ENCODE measurements at places on chromosomes 7 and 10.

GRCh38 chr7:131235489-131236317 lies 92.0 kb upstream of the MKLN1 start:
- peak; percentile 40 for DNase-seq

DNA sequence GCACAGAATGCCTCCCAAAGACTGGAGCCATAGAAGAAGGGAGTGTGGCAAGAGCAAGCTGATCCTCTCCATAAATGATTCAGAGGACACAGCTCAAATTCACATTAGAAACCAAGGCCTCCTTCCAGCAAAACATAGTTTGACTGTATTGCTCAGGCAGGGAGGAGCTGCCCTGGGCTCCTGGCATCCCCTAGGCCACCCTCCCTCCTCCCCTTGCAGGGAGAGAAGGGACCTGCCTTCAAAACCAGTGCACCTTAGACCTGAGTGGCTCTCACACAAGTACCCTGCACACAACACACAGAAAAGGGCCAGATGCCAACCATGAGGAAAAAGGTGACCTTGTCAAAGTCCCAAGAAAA lies 64.7 kb downstream of the CREB3L2 start:
- no peak for DNase-seq

DNA sequence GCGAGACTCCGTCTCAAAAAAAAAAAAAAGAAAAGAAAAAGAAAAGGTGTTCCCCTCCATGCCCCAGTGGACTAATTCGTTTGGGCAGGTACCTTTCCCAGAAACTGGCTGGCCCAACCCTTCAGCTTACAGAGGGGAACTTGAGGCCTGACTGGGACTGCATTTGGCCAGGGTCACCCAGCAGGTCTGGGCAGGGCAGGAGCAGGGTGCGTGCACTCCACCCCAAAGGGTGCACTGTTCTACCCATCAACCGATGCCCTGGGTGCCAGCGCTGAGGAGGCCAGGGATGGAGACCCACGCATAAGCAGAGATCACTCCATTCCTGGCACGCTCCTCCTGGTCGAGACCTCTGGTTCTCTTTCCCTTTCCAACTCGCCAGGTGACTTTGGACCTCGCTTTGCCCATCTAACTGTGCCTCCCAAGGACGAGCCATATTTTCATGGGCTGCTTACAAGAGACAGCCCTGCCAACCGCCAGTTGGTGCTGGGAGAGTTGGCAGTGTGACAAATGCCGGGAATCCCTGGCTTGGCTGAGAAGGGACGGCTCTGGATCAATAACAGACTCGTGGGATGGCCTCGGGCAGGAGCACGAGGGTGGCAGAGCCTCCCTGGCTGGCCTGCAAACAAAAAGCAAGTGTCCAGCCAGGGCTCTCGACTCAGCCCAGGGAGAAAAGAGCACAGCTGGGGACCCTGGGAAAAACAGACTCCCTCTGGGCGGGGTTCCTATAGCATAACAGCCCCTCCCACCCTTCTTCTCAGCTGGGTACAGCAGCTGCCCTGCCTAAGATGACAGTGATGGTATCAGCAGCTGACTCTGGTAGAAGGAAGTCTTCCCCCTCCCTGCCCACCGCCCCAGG lies 7.9 kb downstream of the HSPB1 start:
- DNase-seq: no peak

- no peak for DNase-seq
These were observed 2.2 kb upstream of the AP1S1 start for GRCh38 chr7:101151908-101152651.

DNA sequence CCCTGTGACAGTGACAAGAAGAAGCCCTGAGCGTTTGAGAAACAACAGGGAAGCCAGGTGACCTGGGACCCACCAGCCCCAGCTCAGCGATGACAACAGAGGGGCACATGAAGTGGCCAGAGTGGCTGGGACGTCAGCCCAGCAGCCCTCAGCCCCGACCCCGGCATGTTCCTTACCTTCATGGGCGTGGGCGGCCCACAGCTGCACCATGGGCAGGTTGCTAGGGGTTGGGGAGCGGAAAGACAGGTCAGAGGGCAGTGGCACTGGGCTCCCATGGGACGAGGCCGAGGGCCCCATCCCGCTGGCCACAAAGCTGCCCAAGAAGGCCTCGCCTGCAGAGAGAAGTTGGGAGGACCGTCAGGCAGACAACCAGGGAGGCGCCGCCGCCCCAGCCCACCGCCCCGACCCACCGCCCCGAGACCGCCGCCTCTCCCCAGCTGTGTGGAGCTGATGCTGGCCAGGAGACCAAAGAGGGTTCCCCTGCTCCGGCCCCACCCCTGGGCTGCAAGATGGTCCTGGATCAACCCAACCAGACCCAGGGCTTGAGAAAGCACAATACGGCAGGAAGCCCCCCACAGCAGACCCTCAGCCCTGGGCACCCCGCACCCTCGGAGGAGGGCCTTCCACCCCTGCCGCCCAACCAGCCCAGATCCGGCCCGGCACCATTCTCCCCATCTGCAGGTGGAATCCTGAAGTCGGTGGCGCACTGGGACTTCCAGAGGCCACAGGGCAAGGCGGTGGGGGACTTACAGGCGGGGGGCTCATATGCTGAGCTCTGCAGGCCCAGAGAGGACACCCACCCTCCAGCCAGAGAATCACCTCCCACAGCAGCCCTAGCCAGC lies 29.1 kb downstream of the TNRC18 start:
- DNase-seq: no peak

- DNase-seq: no peak
These were observed 722.9 kb downstream of the GRM8 start for GRCh38 chr7:126529833-126530232.

GRCh38 chr7:126524967-126525366 lies 727.8 kb downstream of the GRM8 start:
- DNase-seq: no peak

DNA sequence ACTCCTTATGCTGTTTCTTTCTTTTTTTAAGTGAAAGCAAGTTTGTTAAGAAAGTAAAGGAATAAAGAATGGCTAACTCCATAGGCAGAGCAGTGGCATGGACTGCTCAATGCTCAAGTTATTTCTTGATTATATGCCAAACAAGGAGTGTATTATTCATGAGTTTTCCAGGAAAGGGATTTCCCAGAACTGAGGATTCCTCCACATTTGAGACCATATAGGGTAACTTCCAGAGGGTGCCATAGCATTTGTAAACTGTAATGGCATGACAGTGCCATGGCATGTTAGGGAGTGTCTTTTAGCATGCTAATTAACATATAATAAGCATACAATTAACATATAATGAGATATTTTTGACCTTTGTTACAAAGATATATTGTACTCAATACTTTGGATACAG lies 1034.5 kb upstream of the PHF14 start:
- DNase-seq: no peak

DNA sequence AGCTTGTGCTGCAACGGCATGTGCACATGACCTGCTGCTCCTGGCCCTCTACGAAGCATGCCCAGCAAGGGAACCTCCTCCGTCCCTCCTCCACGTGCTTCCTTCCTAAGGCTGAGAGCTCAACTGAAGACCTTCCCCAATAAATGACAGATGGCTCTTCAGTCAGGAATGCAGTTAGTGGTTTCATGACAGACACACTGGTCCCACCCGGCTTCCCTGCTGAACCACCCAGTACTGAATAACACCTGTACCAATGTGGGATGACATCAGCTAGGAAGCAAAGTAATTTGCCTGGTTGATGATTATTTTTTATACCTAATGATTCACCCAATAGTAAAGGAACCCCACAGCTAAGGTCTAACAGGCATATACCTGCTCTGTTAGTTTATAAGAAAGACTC lies 69.1 kb downstream of the SCRN1 start:
- DNase-seq: no peak

DNA sequence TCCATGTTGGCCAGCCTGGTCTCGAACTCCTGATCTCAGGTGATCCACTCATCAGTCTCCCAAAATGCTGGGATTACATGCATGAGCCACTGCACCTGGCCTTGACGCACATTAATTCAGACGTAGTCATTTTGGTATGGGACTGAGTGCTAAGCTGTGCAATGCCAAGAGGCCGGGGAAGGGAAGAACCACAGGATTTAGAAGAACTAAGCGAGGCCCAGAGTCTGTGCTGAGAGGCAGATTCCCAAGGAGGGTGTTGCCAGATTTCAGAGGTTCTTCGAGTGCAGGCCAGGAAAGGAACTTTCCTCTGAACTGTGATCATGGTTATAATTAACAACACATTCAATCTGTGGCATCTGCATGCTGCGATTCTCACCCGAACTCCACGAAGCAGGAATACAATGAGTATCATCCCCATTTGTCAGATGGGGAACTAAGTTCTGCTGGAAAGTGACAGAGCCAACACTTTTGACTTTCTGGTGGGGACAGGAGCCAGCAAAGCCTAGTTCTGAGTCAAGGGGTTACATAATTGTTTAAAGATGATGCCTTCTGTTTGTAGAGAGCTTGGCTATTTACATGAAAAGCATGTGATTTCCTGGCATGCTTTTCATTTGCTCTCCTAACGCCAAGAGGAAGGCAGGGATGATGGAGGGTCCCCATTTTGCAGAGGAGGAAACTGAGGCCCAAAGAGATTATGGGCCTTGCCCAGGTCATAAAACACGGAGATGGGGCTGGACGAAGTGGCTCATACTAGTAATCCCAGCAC lies 6.2 kb upstream of the ZAN start:
- no peak for DNase-seq

DNA sequence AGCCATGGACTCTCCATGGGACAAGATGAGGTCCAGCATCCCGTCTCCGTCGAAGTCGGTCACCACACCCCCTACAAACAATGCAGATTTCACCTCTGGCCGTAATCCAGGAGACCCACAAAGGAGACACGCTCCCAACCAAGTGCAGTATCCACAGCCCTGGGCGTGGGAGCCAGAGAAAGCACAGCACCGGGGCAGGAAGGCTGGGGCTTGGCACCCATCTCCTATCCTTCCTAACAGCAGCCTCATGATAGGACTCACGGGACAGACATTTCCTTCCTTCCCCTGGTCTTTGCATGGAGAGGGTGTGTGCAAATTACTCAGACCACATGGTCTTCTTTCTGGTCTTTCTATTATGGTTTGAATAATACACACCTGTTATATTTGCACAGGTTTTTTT lies 46.3 kb downstream of the GOLGA7B start:
- DNase-seq: no peak

DNA sequence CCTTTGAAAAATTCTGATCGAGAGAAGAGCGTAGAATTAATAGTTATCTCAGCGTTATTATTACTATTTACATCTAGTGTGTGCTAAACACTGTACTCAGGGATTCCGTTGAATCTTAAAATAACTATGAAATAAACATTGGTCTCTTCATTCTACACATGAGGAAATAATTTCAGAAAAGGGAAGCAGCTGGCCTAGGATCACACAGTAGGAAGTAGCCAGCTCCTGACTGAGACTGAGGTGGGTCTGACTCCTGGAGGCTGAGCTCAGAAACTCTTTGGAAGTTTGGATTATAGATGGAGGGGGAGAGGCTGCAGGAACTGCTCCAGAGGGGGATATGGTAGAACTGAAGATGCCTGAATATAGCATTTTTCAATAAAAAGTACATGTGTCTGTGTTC lies 183.9 kb upstream of the WDR11 start:
- no peak for DNase-seq

- no peak for DNase-seq
These were observed 149.0 kb upstream of the INSYN2A start for GRCh38 chr10:127345231-127345965.

DNA sequence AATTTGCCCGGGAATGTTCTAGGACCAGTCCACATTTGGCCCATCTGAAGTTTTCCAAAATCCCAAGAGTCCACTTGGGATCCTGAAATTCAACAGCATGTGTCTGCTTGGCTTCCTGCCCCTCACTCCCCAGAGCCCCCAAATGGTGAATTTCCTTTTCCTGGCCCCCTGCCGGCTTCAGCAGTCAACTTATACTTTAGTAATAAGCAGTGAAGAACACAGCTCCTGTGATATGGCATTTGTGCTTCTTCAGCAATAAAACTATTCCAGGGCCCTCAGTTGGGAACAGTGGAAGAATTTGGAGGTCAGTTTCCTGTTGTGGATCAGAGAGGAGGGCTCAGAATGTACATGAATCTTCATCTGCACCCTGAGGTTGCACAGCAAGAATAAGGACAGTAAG lies 51.1 kb downstream of the PRF1 start:
- DNase-seq: no peak

DNA sequence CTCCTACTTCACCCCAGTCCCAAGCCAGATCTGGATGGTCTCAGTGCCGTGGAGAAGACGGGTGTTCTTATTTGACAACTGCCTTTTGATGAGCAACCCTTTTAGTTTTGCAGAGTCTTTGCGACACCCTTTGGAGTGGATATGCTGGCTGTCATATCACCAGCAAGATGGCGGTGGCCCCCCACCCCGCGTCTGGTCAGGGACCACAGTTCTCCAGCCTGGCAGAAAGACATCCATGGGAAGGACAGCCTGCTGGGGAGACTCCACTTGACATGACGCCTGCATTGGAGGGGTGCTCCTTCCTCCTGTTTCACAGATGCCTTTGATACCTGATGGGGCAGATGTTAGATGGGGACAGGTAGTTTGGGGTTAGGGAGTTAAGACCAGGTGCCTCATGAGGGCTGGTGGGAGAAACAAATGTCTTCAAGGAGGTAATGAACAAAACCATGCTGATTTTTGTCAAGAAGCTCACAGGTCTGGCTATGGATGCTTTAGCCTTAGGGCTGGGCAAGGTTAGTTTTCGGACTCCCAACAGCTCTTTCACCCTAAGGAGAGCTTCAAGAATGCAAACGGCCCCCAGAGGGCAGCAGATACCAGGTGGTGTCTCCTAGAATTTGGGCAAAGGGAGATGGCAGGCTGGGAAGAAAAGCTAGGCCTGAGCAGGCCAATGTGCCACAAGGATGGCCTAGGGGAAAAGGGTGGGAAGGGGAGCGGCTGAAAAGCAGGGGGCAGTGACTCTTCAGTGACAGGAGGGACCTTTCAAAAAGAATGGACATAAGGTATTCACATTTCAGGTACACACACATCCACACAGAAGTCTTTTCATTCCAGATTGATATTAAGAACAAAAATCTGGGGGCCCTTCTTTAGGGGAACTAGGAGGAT lies 95.2 kb downstream of the CLEC2L start:
- DNase-seq: no peak

DNA sequence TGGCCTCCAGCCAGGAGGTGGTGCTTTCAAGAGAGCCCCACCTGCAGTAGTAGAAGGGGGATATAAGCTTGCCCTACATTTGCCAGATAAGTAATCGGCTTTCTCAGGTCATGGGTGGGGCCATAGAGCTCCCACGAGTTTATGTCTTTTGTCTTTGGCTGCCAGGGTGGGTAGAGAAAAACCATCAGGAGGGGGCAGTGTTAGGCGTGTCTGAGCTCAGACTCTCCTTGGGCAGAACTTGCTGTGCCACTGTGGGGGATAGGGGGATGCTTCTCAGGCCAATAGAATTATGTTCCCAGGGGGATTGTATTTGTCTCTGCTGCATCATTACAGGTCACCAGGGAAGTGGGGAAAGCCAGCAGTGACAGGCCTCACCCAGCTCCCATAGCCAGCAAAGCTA lies 12.3 kb upstream of the MRPS33 start:
- no peak for DNase-seq

- no peak for DNase-seq
These were observed 96.3 kb downstream of the BICC1 start for GRCh38 chr10:58608826-58609531.

Data from stimulated activated CD8-positive, alpha-beta memory T cell treated with anti-CD3 and anti-CD28 coated beads, Interleukin-7, amount 100 ng/mL, for 24 hours (primary cell).